Activated naive CD8-positive, alpha-beta T cell treated with anti-CD3 and anti-CD28 coated beads, Interleukin-2, amount 50 U/mL, for 24 hours (primary cell): ENCODE measurements at places on chromosomes 5 and 9.

- DNase-seq, result peak; percentile 3
Observed at GRCh38 chr5:5699062-5699461, 276.6 kb downstream of the ICE1 start.

GRCh38 chr5:170446365-170446764 is 57.2 kb upstream of the KCNMB1 start:
- no peak for DNase-seq

DNA sequence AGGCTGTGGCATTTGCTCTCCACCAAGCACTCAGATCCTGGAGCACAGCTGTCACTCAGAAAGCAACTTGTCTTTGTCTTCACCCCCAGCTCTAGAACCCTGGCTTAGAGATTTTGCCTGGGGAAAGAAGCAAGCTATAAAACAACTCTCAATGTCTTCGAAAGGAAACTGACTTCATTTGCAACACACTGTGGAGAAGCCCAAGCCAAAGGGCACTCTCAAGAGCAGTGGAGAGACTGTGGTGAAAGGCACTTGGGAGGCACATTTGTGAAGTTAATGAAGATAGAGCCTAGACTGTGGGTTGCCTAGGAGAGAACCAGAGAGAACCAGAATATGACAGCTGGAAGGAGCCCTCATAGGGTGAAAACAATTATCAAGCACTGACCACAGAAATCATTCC is 103.4 kb downstream of the CFAP95 start:
- DNase-seq, result no peak

GRCh38 chr5:41843456-41844370 is 26.5 kb downstream of the OXCT1 start:
- no peak for DNase-seq

DNA sequence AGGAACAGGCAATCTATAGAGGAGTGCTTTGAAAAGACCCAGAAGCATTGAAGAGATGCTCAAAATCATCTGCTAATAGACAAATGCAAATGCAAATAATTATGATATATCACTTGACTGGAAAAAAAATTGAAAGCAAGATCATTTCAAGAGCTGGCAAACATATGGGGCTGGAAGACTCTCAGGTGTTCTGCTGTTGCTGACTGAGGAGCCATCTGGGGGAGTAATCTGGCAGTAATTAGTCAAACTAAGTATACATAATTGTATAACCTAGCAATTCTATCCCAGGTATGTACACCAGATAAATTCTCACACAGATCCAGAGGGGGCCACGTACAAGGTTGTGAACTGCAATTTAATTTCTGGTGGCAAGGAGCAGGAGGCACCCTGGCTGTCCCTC is 4.6 kb upstream of the HMHB1 start:
- no peak for DNase-seq

DNA sequence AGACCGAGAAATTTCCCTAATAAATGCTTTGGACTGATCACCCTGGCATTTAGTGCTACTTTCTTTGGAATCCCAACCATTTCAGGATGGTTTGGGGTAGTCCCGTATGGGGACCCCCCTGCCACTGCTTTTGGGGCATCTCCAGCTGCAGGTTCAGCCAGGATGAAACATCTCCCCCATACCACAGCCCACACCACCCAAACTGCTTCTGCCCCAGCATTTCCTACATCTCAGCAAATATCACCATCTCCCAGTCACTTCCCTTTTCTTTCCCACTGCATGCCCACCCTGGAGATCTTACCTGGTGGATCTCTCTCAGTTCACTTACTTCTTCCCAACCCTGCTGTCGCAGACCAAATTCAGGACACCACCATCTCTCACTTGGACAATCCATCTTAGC is 4.8 kb upstream of the P4HA2 start:
- DNase-seq, result no peak

DNA sequence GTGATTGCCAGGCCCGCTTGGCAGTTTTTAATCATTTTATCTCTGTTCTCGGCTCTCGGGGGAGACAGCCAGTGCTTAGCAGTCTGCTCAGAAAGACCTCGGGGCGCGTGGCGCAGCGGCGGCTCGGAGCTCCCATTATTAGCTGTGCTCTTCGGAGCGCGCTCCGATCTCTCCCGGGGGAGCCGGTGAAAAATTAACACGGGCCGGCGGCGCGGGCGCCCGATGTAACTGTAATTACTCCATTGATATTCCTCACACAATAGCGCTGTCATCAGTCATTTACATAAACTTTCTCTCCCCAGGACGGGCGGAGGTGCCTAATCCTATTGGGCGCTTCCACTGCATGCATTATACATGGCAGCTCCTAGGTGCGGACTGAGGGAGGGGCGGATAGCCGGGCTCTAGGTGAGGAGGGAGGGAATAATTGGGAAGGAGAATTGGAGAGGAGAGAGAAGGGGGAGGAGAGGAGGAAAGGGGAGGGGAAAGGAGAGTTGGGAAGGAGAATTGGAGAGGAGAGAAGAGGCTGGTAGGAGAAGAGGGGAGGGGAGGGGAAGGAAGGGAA is 24.9 kb downstream of the LMX1B start:
- no peak for DNase-seq

- no peak for DNase-seq
Observed at GRCh38 chr9:129626625-129627284, 792 bp downstream of the NTMT1 start.

GRCh38 chr9:34547960-34548611 is 25.3 kb upstream of the ENHO start:
- DNase-seq, result peak; percentile 57

DNA sequence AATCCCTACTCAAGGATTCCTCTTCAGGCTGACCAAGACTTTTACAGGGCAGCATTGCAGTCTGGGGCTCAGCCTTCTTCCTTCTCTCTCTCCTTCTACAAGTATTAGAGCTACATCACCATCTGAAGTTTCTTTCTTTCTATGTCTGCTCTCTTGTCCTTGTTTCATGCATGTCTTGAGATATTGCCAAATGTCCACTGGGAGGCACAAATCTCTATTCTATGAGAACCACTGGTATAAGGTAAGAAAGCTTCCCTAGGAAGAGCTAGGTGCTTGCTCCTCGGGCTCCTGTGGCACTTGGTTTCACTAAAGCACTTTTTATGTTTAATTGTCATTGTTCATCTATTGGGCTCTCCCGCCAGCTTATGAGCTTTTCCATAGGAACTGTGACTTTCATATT is 289.2 kb upstream of the PCSK5 start:
- no peak for DNase-seq

DNA sequence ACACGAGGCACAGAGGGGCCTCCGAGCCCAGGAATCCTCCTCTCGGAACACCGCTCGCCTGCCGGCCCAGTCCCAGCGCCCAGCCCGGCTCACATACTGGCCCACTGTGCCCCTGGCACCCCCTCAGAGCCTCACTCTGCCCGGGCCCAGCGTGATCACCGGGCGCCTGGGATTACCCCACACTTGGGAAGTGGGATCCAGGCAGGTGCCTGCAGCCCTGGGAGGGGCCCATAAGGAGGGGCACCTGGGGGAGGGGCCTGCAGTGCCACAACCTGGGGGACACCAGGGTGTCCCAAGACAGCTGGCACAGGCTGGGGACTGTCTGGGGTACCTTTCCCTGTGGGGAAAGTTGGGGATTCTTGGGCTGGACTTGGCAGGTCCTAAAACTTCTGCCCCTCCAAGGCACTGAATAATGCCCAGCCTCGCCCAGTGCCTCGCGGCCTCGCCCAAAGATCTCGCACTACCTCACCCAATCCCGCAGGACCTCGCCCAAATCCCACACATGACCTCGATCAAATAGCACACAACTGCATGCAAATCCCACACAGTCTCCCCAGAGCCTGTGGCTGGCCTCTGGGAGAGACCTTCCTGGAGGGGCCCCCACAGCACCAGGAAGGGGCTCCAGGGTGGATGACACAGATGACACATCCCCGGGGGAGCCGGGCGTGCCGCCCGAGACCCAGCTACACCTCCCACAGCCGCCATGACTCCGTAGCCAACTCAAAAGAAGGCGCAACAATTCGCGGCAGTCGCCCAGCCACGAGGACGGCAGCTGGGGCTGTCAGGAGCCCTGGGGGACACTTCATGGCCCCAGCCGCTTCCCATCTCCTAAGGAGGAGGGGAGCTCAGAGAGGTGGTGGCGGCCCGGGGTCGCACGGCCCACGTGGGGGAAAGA is 13.7 kb downstream of the NOTCH1 start:
- DNase-seq, result no peak

DNA sequence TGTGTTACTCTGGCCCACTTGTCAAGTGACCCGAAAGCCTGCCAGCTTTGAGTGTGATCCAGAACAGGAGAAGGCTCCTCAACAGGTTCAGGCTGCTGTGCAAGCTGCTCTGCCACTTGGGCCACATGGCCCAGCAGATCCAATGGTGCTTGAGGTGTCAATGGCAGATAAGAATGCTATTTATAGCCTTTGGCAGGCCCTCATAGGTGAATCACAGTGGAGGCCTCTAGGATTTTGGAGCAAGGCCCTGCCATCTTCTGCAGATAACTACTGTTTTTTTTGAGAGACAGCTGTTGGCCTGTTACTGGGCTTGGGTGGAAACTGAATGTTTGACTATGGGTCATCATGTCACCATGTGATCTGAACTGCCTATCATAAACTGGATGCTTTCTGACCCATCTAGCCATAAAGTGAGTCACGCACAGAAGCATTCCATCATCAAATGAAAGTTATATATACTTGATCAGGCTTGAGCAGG is 180.8 kb downstream of the CARTPT start:
- no peak for DNase-seq

DNA sequence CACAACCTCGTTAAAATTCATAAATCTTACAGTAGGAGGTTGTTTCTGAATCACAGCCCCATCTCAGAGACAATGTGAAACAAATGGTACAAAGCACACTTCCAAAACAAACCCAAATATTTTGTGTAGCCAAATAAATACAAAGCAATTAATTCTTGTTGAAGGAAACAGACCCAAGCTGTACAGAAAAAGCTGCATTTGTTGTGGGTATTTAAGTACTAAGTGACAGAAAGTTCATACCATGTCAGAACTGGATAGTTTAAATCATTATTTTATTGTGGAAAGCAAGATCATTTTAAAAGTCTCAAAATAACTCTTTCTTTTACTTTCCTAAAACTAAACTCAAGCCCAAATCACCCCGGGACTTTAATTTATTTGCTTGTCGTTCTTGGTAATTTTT is 570.7 kb downstream of the ELAVL2 start:
- DNase-seq, result no peak
